ENCODE measurements at places on chromosomes 16 and 17.

GRCh38 chr17:42843358-42843934 is 934 bp upstream of the AOC2 start:
- DNase-seq = no peak

GRCh38 chr17:62043602-62044001 is 21.5 kb downstream of the MED13 start:
- DNase-seq = no peak

DNA sequence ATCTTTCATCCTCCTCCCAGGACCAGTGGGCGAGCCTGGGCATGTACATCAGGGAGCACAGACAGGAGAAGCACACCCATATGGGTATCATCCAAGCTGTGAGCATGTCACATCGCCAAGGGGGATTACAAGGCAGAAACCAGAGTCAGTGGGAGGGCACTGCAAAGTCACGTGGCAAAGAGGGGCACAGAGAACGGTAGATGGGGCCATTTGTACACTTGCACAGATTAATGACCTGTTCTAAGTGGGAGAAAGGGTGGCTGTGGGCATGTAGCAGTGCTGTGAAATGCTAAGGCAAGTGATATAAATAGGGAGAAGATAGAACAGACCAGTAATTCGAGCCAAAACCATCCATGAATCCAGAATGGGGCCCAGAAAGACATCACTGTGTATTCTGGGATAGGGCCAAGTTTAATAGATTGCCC is 265.0 kb downstream of the CPPED1 start:
- no peak for DNase-seq

- DNase-seq = no peak
These were observed 28.3 kb downstream of the AATF start for GRCh38 chr17:36977066-36977465.

- DNase-seq = no peak
These were observed 2.6 kb upstream of the SRL start for GRCh38 chr16:4244254-4245076.

GRCh38 chr16:78984324-78984723 is 616.2 kb downstream of the MAF start:
- no peak for DNase-seq

GRCh38 chr17:1562176-1562643 is 382 bp downstream of the PITPNA start:
- DNase-seq = peak; percentile 42

GRCh38 chr16:2191446-2191706 is 5.0 kb downstream of the CASKIN1 start:
- DNase-seq = no peak

GRCh38 chr16:27066668-27067537 is at the start of gene C16orf82:
Gene C16orf82, plus strand, starts transcription at chr16:27066927.
- DNase-seq = no peak

DNA sequence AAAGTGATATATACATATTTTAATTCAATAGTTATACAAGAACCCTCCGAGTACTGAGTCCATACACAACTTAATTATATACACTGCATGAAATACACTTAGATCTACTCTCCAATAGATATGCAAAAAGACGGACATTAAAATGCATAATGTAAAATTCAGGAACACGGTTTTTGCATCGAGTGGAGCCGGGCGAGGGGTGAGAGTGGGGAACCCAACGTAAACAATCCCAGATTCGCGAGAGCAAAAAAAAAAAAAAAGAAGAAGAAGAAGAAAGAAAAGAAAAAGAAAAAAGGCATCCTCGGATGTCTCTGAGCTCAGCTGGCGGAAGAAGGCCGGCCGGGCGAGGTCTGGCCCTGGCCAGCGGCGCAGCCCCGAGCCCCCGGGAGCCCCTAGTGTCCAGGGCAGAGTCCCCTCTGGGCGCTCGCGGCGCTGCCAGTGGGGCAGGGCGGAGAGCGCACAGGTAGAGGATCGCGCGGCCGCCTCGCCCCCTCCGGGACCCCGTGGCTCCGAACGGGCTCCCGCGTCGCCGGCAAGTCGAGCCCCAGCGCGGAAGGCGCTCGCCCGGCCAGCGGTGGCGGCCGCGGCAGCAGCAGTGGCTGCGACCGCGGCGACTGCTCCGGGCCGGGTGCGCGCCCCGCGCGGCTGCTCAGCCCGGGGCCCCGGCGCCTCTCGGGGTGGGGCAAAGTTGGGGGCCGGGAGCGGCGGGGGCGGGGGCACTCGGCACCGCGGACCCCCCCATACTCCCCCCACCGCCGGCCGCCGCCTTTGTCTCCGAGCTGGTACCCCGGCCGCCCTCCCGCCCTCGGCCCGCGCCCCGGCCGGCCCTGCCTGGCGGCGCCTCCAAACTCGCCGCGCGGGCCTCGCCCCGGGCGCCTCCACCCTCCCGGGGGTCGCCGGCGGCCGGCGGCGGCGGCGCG is 9.6 kb upstream of the ZFHX3 start:
- DNase-seq = no peak

- DNase-seq = no peak
These were observed 38.6 kb downstream of the AXIN2 start for GRCh38 chr17:65522751-65523404.

DNA sequence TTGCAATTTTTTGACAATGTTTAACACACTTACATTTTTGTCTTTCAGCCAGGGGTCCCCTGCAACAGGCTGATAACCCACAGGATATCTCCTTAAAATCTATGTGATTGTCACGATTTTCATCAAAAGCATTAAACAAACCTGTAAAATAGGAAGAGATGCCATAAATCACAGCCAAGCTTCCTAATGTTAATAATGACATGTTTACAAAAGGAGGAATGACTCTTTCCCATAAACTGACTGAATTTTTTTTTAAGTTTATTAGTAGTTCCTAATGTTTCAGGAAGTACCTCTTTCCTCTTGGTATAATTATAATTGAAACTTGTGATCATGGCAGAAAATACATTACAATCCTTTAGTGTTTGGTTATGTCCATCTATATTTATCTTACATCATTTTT is 119.6 kb downstream of the CA4 start:
- DNase-seq = no peak

DNA sequence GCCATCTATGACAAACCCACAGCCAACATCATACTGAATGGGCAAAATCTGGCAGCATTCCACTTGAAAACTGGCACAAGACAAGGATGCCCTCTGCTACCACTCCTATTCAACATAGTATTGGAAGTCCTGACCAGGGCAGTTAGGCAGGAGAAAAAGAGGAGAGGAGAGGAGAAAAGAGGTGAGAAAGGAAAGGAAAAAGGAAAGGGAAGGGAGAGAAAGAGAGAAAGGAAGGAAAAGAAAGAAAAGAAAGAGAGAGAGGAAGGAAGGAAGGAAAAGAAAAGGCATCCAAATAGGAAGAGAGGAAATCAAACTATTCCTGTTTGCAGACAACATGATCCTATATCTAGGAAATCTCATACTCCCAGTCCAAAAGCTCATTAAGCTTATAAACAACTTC is 11.5 kb downstream of the STX8 start:
- no peak for DNase-seq

DNA sequence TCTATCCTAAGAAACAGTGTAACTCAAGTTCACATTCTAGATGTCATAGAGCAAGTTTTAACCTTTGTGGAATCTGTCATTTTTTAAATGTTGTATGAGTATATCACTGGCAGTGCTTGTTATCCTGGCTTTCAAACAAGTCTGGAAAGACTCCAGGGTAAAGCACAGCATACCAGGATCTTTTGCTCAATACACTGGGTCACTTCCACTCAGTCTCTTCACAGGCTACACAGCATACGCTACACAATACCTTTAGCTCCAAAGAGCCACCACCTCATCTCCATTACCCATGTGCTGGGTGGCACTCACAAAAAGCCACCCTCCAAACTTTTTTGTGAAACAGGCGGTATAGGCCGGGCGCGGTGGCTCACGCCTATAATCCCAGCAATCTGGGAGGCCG is 69.5 kb downstream of the PARN start:
- no peak for DNase-seq

DNA sequence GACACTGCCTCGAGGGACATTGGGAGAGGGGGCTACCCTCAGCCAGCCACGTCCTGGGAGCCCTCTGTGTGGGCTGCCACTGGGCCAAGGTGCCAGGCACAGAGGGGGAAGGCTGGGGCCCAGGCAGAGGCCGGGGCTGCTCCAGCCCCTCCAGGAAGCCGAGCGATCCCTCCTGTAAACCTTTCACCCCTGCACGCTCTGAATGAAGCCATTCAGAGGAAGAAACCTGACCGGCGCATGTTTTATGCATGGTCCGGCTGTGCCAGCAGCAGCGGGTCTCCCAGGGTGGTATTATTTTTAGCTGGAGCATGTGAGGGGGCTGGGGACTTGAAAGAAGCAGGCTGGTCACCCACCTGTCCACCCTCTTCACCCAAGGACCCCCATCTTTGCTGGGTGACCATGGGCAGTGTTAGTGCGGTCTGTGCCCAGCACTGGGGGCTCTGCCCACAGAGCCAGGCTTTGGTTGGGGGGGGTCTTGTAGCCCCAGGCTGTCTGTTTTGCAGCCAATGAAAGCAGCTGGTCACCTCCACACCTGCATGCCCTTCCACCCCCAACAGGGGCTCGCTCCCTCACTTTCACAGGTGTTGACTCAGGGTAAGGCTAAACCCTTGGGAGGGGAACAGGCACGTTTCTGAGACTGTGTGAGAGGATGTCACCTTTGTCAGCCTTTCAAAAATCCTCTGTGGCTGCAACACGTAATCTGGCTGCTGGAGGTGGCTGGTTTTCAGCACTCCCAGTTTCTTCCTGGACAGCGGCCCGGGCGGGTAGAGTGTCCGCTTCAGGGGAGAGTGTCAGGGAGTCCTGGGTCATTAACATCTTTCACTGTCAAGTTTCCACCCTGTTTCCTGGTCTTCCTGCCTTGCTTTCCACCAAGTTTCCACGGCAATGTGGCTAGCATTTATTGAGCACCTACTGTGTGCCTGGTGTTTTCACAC is 77.1 kb upstream of the BRD7 start:
- DNase-seq = no peak

DNA sequence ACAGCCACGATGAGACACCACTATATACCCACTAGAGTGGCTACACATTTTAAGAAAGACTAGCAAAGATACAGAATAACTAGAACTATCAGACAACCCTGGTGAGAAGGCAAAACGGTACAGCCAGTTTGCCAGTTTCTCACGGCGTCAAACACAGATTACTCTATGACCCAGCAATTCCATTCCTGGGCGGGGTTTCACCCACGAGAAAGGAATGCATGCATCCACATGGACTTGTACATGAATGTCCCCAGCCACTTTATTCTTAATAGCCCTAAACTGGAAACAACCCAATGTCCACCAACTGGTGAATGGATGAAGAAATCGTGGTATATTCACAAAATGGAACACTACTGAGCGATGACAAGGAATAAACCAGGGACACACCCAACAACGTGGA is 74.5 kb downstream of the MYH10 start:
- no peak for DNase-seq

DNA sequence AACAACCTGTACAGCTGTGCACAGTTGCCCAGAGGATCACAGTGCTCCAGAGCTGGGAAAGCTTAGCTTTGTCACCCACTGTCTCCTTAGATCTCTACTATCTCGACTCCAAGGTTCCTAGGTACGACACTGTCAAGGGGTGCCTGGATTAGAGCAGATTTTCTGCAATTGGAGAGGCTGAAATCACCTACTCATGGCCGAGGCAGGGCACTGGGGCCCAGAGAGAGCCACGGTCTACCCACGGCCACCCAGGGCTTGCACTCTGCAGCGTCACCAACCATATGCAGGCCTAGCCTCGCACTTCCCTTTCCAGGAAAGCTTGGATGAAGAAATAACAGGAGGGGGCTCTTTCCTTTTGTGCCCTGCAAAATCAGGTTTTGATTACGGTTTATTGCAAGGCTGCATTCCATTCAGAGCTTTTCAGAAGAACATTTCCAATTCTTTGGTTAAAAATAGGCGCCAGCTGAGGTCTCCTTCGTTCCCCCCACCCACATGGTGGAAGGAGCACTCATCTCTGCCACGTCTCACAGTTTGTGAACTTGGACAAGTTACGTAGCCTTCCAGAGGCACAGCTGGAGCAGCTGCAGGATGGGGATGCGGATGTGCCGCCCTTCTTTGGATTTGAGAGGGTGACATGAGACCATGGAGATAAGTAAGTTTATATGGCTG is 80.0 kb downstream of the IRX5 start:
- DNase-seq = no peak

- DNase-seq = no peak
These were observed 224.1 kb downstream of the GSG1L start for GRCh38 chr16:27839419-27839818.

GRCh38 chr16:52758473-52758855 is 211.5 kb upstream of the TOX3 start:
- DNase-seq = no peak

DNA sequence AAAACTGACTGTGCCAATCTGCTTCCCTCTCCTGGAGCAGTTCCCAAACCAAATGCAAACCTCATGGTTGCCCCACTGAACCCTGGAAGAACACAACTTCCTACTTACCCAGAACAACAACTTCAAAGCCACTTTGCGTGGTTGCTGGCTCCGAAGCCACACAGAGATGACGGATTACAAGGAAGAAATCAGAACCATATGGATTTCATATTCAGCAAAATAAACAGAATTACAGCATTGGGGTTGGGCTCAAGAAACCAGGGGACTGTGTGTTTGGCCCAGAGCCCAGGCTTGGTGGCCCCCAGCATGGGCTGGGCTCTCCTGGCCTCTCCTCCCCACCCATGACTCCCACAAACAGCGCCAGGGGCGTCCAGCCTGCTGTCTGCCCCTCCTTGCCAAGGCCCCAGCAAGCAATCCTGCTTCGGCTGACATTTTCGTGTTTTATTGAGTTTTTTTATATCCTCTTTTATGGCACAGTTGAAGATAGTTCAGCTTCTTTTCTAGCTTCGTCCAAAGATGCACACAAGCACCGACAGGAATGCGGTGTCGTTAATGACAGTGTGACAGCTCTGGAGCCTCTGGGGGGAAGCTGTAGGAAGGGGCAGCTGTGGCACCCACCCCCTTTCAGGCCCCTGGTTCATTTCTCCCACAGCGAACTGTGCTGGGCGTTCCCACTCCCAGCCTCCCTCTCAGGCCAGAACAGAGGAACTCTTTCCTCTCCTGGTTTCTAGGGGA is 137.1 kb downstream of the GAS7 start:
- DNase-seq = no peak

DNA sequence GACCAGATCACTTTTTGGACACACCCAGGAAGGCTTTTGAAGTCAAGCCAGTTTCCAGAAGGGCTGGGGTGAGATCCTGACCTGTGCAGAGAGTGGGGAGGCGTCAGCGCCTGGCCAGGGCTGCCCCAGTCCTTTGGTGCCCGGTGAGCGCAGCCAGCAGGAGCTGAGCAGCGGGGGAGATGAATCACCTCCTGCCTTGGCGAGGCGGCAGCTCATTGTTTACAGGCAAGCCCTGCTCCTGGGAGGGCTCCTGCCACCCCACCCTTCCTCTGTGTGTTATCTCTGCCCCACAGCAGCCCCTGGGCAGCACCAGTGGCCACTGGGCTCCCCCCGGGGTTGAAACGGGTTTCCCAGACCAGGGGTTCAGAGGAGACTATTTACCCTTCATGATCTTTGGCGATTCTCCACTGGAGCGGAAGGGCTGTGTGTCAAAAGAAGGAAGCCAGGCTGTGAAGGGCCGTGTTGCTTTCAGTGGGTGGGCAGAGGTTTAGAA is 14.1 kb upstream of the ITGB4 start:
- DNase-seq = no peak

- DNase-seq = no peak
These were observed 684 bp upstream of the SPIRE2 start for GRCh38 chr16:89827383-89828198.

GRCh38 chr17:33334703-33335102 is 41.6 kb upstream of the ASIC2 start:
- DNase-seq = no peak

Data from activated CD8-positive, alpha-beta memory T cell treated with anti-CD3 and anti-CD28 coated beads, Interleukin-2, amount 50 U/mL, for 4 hours (primary cell).